Vagina (tissue), 2 donors: ENCODE measurements at places on chromosomes 6 and 20. TPM values are rescaled to one million over a fixed set of nuclear protein-coding genes. Genes with fewer than 3 reads are reported as not detected.
A peak's percentile ranks its signal among the peaks of the same experiment; 100 is the strongest.

HLA-DPA1 gene
- 82.3 TPM for total RNA-seq

ADTRP gene
- total RNA-seq, result not detected

CDSN gene
- 1.5 TPM for total RNA-seq

ZSCAN23 gene
- 0.98 TPM for total RNA-seq

SIRPB2 gene
- total RNA-seq, result 2.9 TPM

KCNQ5 gene
- total RNA-seq, result 3.9 TPM

MLN gene
- not detected for total RNA-seq

POM121L2 gene
- total RNA-seq, result not detected

GRCh38 chr20:41057999-41058673 lies 29.5 kb downstream of the TOP1 start:
- no peak overlapping the region for H3K4me3 ChIP-seq
- H3K27ac ChIP-seq, result no peak overlapping the region
- no peak for DNase-seq
- H3K36me3 ChIP-seq, result no peaks in the 10 kb centered on the region
- H3K4me1 ChIP-seq, result peaks cover 49% of the 10 kb centered on the region

- no peaks in the 10 kb centered on the region for H3K4me1 ChIP-seq
- H3K4me3 ChIP-seq, result no peak overlapping the region
- no peak overlapping the region for H3K27ac ChIP-seq
- H3K27me3 ChIP-seq, result no peaks in the 10 kb centered on the region
- no peak for DNase-seq
Measured at GRCh38 chr6:12355354-12355753, 65.2 kb downstream of the EDN1 start.

GRCh38 chr6:117829594-117830319 lies 77.3 kb upstream of the SLC35F1 start:
- H3K4me1 ChIP-seq, result no peaks in the 10 kb centered on the region
- no peak for DNase-seq
- H3K27me3 ChIP-seq, result no peaks in the 10 kb centered on the region
- H3K36me3 ChIP-seq, result no peaks in the 10 kb centered on the region

GRCh38 chr6:160203953-160204352 lies 54.7 kb downstream of the SLC22A2 start:
- no peak overlapping the region for H3K4me3 ChIP-seq
- no peaks in the 10 kb centered on the region for H3K36me3 ChIP-seq
- H3K27ac ChIP-seq, result no peak overlapping the region
- peaks cover 15% of the 10 kb centered on the region for H3K4me1 ChIP-seq
- H3K27me3 ChIP-seq, result no peaks in the 10 kb centered on the region

- no peak for DNase-seq
- no peaks in the 10 kb centered on the region for H3K27me3 ChIP-seq
- H3K27ac ChIP-seq, result peak overlapping the region; percentile 2
- H3K4me1 ChIP-seq, result peaks cover 20% of the 10 kb centered on the region
- no peaks in the 10 kb centered on the region for H3K36me3 ChIP-seq
Measured at GRCh38 chr6:13396241-13396792, 68.0 kb upstream of the TBC1D7 start.

- no peaks in the 10 kb centered on the region for H3K4me1 ChIP-seq
- H3K27ac ChIP-seq, result no peak overlapping the region
- H3K27me3 ChIP-seq, result no peaks in the 10 kb centered on the region
- no peak for DNase-seq
- H3K36me3 ChIP-seq, result peaks cover 20% of the 10 kb centered on the region
- H3K4me3 ChIP-seq, result no peak overlapping the region
Measured at GRCh38 chr6:169622618-169623017, 79.2 kb downstream of the WDR27 start.

GRCh38 chr6:5469101-5469846 lies 208.0 kb downstream of the FARS2 start:
- no peak overlapping the region for H3K4me3 ChIP-seq
- no peak overlapping the region for H3K27ac ChIP-seq
- H3K27me3 ChIP-seq, result no peaks in the 10 kb centered on the region
- no peaks in the 10 kb centered on the region for H3K36me3 ChIP-seq
- no peak for DNase-seq
- no peaks in the 10 kb centered on the region for H3K4me1 ChIP-seq
